NB4 (cell line): ENCODE measurements at places on chromosomes 5 and 9.

DNA sequence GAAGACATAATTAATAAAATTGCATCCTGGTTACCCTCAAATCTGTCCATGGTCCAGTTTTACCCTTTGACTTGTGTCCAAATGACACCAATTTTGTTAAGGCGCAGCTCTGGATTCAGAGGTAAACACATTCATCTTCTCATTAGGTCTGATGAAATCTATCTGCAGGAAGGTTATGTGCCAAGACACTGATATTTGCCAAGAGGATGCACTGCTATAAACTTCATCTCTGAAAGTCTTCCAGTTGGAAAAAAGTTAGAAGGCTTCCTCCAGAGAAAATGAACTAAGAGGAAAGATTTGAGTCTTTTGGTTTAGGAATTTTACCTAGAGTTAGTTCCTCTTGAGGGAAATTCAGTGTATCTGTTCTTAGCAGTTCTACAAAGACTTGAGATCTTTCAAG lies 717.8 kb downstream of the DTWD2 start:
- DNase-seq = no peak

- DNase-seq = no peak
Measured at GRCh38 chr5:3197304-3198073, 398.1 kb upstream of the IRX1 start.

DNA sequence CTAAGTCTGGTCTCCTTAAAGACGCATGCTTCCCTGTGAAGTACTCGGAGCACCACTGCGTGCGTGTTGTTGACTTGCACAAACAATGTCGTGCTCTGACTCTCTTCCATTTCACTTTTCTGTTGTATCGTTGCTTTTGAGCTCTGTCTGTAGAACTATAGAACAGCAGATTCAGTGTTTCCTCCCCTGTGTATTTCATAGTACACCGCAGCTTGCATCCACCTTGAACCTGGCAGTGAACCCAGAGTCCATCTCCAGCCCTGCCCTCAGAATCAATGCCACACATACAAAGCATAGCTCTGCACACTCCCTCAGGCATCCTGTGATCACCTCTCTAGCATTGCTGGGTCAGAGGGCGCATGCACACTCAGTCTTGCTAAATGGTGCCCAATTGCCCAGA lies 37.2 kb upstream of the ADAMTS2 start:
- DNase-seq = no peak

DNA sequence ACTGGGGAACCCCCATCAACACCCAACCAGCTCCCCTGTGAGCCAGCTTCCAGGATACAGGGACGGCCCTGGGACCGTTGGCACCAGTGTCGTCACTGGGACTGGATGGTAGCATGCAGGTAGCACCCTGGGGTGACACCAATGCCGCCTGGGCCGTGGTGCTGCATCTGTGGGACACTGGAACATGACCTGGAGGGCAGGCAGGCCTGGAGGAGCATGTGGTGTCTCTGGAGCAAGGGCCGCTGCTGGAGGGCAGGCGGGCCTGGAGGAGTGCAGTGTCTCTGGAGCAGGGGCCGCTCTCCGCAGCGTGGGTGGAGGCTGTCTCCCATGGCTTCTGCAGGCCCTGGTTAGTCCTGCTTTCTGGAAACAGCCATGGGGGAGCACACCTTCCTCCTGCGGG lies 13.1 kb downstream of the LPCAT1 start:
- no peak for DNase-seq

- no peak for DNase-seq
Measured at GRCh38 chr9:81517954-81518353, 171.4 kb downstream of the TLE1 start.

GRCh38 chr5:68172314-68172713 lies 43.2 kb upstream of the PIK3R1 start:
- DNase-seq = no peak

DNA sequence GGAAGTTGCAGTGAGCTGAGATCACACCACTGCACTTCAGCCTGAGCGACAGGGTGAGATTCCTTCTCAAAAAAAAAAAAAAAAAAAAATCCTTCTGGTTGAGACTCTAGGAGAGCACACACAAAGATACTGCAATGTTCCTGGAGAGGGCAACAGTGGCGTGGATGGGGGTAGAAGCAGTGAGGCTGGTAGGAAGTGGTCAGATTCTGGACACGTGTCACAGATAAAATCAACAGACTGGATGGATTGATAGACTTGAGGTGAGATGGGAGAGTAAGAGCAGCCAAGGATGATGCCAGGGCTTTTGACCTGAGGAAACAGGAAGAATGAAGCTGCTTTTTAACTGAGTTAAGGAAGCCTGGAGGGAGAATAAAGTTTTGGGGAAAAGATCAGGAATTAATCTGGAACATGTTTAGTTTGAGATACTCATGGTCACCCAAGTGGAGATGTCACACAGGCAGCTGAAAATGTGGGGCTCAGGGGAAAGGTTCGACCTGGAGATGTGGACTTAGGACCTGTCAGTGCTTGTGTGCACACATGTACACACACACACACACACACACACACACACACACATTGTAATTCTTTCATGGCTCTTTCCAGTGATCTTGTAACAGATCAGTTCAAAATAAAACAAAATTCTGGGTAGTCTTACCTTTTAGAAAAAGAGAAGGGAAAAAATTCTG lies 88.1 kb downstream of the FANCC start:
- DNase-seq = no peak

- DNase-seq = no peak
Measured at GRCh38 chr9:81819859-81820546, 108.2 kb upstream of the SPATA31D4 start.

- DNase-seq = peak; percentile 70
Measured at GRCh38 chr9:124286292-124286931, 28.7 kb downstream of the NEK6 start.

DNA sequence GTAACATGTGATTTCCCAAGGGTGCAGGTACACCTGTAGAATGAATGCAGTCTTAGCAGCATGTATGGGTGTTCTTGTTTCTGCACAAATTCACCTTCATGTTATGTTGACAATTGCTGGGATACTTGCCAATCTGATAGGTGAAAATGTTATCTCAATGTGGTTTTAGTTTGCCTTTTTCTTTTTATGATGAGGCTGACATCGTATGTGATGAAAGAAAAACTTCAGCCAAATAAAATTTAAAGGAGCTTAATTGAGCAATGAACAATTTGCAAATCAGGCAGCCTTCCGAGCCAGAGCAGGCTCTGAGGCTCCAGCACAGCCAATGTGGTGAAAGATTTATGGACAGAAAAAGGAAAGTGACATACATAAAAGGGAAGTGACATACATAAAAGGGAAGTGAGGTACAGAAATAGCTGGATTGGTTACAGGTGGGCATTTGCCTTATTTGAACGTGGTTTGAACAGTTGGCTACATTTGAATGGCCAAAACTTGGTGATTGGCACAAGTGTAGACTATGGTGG lies 10.5 kb downstream of the TAL2 start:
- DNase-seq = peak; percentile 82

- no peak for DNase-seq
Measured at GRCh38 chr5:146919304-146919703, 40.7 kb upstream of the PPP2R2B start.

DNA sequence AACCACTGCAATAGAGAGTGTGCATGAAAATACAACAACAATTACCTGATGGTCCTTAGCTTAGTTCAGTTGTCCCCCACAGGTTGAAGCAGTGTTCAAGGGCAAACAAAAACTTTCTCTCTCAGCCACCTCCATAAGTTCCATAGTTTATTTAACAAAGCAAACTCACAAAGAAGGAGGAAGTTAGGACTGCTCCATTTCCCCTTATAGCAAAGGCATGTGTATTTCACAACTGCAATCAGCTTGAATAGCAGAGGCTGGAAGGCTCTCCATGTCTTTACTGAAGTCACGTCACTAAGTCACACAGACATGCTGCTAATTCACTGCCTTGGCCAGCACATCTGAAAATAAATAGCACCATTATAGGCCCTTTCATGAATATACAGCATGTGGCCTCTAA lies 43.3 kb downstream of the DOCK8 start:
- DNase-seq = peak; percentile 91

- no peak for DNase-seq
Measured at GRCh38 chr5:41093803-41094202, 22.7 kb upstream of the MROH2B start.
